ENCODE measurements at places on chromosomes 13 and 19. TPM values are rescaled to one million over a fixed set of nuclear protein-coding genes. Genes with fewer than 3 reads are reported as not detected.

GRCh38 chr13:97695684-97696083 is 257.8 kb upstream of the IPO5 start:
- no peak for DNase-seq

DNA sequence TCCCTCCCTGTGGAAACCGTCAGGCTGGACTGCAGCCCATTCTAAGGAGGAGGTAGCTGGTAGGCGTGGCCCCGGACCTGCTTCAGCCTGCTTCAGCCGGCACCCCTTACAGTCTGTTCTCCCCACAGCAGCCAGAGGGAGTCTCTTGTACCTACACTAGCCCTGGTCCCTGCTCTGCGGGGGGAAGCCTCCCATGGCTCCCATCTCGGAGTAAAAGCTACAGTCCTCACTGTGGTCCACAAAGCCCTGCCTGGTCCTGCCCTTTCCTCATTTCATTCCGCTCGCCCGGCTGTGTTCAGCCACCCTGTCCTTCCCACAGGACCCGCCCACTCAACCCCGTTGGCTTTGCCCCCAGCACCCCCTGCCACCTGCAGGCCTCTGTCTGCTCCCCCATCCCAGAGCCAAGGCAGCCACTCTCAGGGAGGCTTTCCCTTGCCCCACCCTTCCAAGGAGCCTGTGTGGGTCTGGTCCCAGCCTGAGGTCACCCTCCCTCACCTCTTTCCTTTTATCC is 1.3 kb downstream of the PGLYRP1 start:
- DNase-seq: no peak

ADAMTSL5 gene
- 20.3 TPM for total RNA-seq

- DNase-seq: peak; percentile 100
These were observed 4.6 kb upstream of the EPN1 start for GRCh38 chr19:55670280-55671053.

GRCh38 chr19:2770055-2771013 is 12.7 kb downstream of the SGTA start:
- DNase-seq: no peak

DNA sequence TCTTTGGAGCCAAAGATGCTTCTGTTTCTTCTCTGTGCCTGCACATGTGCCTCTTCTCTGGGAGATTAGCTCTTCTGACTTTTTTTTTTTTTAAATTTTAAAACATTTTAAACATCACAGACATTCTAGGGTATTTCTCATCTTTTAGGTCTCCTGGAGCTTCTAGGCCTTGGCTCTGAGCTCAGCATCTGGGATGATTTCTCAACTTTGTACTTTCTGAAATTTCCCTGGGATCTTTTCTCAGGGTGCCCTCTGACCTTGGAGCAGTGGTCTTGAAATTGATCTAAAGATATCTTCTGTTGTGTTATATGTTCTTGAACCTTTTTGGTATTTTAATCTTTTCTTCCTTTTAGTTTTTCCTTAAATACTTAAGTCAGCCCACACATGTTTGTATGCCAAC is 6.2 kb downstream of the WASF3 start:
- DNase-seq: no peak

SYDE1 gene
- 49.3 TPM for total RNA-seq

- DNase-seq: no peak
These were observed 34.7 kb upstream of the IRS2 start for GRCh38 chr13:109821103-109821502.

DNA sequence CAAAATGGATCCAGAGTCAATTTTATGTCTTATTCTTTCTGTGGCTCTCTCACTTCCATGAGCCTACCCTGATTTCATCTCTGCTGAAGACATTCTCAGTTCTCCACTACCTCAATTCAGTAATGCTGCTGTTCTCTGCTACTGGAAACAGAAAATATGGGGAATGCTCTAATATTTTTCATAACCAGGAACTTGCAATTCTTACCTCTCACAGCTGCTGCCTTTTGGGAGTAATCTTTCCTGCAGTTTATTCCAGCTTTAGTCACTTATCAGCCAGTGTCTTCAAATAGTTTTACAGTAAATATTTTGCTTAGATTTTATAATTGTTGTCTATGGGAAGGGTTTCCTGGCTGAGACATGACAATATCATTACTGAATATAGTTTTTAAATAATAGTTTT is 145.1 kb upstream of the UFM1 start:
- no peak for DNase-seq

- no peak for DNase-seq
These were observed 6.3 kb upstream of the POU4F1 start for GRCh38 chr13:78609464-78610205.

- DNase-seq: no peak
These were observed at the start of gene KCNK6 for GRCh38 chr19:38319421-38320258. TSS of gene KCNK6 (plus strand) at chr19:38319845. CDS start at chr19:38319951, 106 bp downstream.

DNA sequence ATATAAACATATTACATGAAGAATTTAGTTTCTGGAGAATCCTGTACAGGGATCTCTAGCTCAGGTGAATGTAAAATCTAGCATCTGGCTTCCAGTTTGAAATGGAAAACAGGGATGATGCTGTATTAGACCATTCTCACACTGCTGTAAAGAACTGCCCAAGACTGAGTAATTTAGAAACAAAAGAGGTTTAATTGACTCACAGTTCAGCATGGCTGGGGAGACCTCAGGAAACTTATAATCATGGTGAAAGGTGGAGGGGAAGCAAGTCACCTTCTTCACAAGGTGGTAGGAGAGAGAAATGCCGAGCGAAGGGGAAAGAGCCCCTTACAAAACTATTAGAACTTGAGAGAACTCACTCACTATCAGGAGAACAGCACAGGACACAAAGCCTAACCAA is 17.0 kb upstream of the N4BP2L2 start:
- DNase-seq: no peak

DNA sequence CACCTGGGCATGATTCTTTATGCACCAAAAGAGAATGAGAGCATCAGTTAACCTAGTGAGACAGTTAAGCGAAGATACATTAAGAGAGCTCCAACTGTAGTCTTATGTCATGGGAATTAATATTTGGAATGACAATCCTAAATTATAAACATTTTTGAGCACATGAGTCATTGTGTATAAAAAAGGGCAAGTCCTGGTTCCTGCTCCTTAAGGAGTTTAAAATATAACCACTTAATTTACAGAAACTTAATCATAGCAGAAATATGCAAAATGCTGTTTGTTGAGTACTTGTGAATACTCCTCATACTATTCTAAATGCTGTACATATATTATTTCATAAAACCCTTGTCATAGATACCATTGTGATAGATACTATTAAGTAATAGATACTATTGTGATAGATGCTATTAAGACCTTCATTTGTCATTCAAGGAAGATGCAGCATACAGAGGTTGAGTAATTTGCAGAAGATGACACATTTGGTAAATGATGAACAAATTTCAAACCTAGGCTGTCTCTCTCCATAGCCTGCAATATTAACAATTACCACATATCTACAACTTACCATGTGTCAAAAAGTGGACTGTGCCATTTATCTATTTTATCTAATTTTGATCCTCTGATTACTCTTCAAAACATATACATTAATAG is 301.0 kb downstream of the TBC1D4 start:
- DNase-seq: no peak

RFPL4AL1 gene
- total RNA-seq: not detected
